GM13977 (cell line): ENCODE measurements at places on chromosomes 4 and X.

- DNase-seq: no peak
These were observed 15.3 kb downstream of the STAG2 start for GRCh38 chrX:123976706-123977316.

GRCh38 chr4:182478475-182478874 is 235.3 kb downstream of the TENM3 start:
- peak; percentile 33 for DNase-seq

GRCh38 chr4:141721174-141721573 is 84.8 kb downstream of the IL15 start:
- no peak for DNase-seq

- DNase-seq: no peak
These were observed 32.5 kb upstream of the DDX3X start for GRCh38 chrX:41301438-41301824.

DNA sequence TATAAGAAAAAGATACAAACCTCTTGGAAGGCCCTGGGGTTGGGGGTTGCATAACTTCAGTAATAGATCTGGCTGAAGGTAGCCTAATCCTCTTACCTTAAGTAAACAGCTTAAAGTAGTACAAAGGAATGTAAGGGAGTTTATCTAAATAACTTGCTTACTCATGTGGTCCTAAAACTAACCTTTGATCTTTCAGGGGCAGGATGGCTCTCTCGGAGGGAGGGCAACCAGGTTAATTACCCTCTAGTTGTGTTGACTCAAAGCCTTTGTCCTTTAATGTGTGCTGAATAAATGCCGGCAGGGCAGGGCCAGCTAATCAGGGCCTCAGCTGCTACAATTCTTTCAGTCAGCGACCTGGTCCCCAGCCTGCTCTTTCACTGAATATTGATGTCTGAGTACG is 822.0 kb upstream of the SLIT2 start:
- DNase-seq: no peak

DNA sequence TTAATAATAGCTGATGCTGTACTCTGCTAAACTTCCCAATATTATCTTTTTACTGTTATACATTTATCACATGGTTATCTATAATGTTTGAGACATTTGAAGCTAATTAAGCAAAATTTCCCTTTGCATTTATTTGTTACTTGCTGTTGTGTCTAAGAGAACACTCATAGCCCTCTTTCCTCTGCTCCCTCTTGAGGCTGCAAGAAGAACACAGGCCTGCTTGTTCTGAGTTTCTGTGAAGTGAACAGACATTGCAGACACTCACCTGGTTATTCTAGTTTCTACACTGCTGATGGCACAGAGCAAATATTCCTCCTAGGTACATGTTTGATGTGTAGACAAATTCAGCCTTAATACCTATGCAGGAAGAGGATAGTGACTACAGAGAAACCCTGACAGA is 367.8 kb downstream of the GASK1B start:
- no peak for DNase-seq

GRCh38 chr4:150192986-150193385 is 114.7 kb downstream of the DCLK2 start:
- DNase-seq: no peak

- DNase-seq: no peak
These were observed 69.4 kb downstream of the PDS5A start for GRCh38 chr4:39908284-39908683.

DNA sequence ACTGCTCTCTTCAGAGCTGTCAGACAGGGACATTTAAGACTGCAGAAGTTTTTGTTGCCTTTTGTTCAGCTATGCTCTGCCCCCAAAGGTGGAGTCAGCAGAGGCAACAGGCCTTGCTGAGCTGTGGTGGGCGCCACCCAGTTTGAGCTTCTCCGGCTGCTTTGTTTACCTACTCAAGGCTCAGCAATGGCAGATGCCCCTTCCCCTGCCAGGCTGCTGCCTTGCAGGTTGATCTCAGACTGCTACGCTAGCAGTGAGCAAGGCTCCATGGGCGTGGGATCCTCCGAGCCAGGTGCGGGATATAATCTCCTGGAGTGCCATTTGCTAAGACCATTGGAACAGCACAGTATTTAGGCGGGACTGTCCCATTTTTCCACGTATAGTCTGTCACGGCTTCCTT is 371.4 kb upstream of the AMOT start:
- no peak for DNase-seq

DNA sequence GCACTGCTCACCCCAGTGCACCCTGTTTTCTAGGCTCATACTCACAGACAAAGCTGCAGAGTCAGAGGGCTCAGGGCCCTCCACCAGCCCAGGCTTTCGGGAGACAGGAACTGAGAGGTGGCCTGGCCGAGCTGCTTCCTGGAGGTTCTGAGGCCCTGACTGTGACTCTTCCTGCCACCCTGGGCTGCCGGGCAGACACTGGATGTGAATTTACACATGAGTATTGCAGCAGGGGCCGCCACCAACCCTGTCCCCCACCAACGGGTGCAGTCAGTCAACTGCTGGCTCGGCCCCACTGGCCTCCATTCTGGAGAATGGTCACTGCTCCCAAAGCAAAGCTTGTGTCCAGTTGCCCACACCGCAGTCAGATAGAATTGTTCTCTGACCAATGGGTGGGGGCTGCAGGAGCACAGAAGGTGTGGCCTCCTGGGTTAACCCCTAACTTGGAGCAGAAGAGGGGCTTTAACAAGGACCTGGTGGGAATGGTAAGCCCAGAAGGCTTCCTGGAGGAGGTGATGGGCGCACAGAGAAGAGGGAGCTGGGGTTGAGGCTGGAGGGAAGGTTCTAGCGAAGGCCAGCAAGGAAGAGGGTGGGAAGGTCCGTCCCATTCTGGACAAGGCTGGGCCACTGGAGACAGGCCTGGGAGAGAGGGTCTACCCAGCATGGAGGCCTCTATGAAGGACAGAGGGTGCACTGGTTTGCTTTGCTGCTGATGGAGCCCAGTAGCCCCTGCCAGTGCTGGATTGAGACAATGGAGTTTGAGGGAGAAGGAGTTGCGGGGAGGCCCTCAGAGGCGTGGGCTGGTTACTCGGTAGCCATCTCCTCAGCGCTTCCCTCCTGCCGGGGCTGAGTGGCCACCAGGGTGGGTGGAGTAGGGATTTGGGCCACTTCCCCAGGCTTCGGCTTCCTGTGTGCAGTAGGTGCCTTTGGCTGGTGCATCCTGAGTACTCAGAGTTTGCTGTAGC is 135.3 kb downstream of the CPZ start:
- no peak for DNase-seq

DNA sequence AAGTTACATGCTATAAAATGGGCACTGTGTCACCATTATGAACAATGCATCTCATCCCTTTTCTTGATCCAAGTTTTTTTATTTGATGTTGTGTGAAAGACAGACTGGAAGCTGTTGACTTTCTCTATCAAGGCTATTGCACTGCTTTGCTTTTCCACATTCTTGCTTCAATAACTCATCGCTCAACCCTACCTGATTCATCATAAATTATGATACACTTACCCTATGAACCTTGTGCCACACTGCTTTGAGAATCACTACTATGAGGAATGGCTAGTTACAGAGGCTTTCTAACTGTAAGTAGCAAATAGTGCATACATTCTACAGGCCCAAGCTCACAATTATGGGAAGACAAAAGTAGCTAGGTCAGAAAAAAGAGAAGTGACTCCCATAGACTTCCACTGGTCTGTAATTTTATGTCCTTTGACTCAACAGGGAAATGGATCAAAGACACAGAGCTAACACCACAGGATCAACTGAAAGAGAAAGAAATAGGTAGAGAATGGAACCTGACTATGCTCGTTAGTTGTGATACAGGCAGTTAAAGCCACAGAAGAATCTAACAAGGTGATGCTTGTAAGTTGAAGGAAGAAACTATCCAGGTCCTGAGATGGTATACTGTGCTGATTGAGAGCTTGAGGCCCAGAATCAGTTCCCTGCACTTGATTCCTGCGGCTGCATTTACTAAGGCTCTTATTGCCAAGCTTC is 163.5 kb downstream of the PPP3CA start:
- DNase-seq: no peak

DNA sequence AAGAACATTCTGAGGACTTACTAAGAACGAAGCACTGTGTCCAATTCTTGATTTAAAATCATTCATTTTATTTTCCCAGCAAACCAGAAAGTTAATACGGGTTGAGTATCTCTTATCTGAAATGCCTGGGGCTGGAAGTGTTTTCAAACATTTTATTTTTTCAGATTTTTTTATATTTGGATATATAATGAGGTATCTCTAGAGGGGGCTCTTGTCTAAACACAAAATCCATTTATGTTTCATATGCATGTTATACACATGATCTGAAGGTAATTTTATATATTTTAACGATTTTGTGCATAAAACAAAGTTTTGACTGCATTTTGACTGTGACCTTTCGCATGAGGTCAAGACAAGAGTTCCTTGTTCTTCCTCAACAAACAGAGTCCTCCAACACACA is 320.9 kb downstream of the ASMT start:
- no peak for DNase-seq

DNA sequence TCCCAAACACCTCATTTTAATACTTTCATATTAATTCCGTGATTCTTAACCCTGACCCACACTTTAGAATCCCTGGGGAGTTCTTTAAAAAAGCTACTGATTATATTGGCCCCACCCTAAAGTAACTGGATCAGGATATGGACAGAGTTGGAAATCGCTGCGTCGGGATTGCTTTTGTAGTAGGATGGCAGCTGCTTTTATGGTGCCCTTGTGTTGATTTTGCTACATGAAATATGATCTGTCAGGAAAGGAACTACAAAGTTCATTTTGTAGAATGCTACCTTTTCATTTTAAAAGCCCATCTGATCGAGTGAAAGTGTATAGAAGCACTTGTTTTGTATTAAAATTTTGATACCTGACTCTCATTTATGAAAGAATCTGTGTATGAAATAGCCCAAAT is 43.6 kb downstream of the TMEM131L start:
- DNase-seq: no peak

DNA sequence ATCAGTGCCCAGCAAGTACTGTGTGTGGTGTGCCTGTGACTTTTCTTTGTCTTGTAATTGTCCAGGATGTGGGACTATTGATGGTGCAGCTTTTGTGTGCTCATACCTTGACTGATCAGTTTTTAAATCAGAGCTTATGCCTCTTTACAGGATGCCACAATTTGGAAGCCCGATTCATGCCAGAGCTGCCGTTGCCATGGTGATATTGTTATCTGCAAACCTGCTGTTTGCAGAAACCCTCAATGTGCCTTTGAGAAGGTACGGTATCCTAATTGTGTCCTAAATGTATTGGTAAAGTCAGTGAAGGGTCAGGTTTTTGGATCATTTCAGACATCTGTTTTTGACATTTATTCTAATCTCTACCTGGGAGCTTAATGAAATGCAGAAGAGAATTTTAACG is 180.2 kb downstream of the FRAS1 start:
- no peak for DNase-seq

- peak; percentile 7 for DNase-seq
These were observed 111.0 kb downstream of the ASB9 start for GRCh38 chrX:15158736-15159406.

GRCh38 chrX:68429216-68429615 is 4.1 kb downstream of the OPHN1 start:
- DNase-seq: no peak

DNA sequence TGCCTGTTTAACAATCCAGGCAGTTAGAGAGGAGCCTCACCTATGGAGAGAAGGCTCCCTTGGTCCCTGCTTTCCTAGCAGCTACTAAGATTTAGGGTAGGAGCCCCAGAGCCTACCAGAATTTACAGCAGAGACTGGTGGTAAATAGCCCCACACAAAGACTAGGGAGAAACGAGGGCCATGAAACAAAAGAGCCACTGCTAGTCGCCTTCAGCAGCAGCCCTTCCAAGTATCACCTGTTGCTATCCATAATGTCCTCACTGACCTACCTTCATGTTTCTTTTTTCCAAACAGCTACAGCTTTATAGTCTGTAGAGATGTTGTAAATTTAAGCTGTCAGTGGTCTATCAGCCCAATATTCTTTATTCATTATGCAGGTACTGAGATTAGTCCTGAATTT is 25.3 kb downstream of the ARHGEF6 start:
- no peak for DNase-seq

- no peak for DNase-seq
These were observed 421.2 kb upstream of the TENM3 start for GRCh38 chr4:181822005-181822375.

- no peak for DNase-seq
These were observed 10.5 kb upstream of the CHRDL1 start for GRCh38 chrX:110806145-110806544.

DNA sequence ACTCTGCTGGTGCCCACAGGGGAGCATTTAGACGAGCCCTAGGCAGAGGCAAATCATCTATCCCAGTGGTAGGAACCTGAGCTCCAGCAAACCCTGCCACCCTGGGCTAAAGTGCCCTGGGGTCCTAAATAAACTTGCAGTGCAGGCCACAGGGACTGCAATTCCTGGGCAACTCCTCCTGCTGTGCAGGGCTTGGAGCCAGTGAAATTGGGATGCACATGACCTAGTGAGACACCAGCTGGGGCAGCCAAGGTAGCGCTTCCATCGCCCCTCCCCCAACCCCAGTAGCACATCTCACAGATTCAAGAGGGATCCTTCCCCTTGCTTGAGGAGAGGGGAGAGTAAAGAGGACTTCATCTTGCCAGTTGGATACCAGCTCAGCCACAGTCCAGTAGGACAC is 44.1 kb downstream of the CHRNA9 start:
- no peak for DNase-seq

DNA sequence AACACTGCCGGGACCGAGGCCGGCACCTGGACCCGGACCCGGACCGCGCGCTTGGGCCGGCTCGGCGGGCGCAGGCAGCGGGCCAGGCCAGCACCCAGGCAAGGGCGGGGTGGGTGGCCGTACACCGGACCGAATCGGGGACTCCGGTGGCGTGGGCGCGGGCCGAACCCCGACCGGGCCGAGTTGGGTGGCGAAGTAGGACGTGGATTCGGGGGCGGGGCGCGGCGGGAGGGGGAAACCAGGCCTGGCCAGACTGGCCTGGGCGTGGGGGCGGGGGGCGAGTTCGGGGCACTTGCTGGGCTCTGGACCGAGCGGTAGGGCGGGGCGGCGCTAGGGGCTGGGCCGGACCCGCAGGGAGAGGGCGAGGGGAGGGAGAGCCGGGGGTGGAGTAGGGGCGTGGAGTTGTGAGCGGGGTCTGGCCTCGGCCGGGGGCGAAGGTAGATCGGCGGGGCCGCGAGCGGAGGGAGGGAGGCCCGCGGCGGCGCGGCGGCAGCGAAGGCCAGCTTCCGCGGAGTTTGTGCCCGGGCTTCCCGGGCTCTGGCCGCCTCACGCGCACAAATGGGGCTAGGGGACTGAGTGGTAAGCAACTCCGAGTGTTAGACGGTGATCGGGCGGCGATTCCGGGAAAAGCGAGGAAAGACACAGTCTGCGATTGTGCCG is 1.8 kb upstream of the BCORL1 start:
- DNase-seq: peak; percentile 64

DNA sequence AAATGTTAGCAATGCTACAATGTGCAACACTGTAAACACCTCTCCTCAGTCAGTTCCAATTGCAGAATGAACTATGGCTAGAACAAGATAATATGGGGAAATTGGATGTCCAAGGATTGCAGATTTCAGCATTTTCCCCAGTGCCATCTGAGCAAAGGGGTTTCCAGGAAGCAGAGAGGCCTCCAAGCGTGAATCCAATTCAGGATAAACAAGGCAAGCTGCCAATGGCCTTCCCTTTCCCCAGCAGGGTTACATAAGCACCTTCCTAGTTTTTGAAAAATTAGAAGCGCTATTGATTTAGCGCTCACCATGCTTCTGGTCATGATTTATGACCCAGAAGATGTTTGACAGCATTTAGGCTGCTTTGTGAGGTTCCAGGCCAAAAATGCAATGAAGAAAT is 223.0 kb upstream of the GATB start:
- DNase-seq: no peak

- no peak for DNase-seq
These were observed 248.6 kb downstream of the ADAMTS3 start for GRCh38 chr4:72320223-72320948.
